NCI-H510A (cell line): ENCODE measurements at places on chromosomes 6 and 20.

GRCh38 chr6:34981366-34981765 lies 92.3 kb downstream of the ANKS1A start:
- no peak for DNase-seq

GRCh38 chr20:12016291-12016690 lies 98.6 kb downstream of the BTBD3 start:
- no peak for DNase-seq

- no peak for DNase-seq
Observed at GRCh38 chr6:25417046-25417605, 138.0 kb downstream of the CARMIL1 start.

- DNase-seq, result peak; percentile 43
Observed at GRCh38 chr6:43667245-43668150, 20.1 kb downstream of the MRPS18A start.
